ENCODE measurements at places on chromosomes 3 and 15. TPM values are rescaled to one million over a fixed set of nuclear protein-coding genes. Genes with fewer than 3 reads are reported as not detected.

Gene VGLL3
- 13.9 TPM for total RNA-seq

Gene COL7A1
- total RNA-seq: 17.0 TPM

Gene STRIT1
- total RNA-seq: not detected

Gene TOPAZ1
- total RNA-seq: not detected

Gene PLAAT1
- 4.8 TPM for total RNA-seq

Measured in M059J (cell line).